ENCODE measurements at places on chromosomes 1 and 21.

DNA sequence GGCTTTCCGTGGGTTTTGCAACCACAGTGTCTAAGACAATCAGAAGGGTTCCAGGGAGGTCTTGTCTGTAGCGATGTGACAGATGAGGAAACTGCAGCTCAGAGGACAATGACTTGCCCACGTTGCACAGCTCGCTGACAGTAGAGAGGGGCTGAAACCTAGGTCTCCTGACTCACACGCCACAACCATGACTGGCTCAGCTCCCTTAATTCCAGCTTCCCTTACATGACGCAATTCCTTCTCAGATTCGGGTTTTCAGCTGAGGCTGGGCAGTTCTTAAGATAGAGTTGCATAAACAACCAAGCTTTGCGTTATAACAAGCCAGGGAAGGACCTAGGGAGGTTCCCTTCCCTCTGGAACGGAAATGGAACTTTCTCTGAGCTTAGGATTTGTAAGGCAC lies 36.3 kb downstream of the DHCR24 start:
- peak; percentile 27 for DNase-seq

DNA sequence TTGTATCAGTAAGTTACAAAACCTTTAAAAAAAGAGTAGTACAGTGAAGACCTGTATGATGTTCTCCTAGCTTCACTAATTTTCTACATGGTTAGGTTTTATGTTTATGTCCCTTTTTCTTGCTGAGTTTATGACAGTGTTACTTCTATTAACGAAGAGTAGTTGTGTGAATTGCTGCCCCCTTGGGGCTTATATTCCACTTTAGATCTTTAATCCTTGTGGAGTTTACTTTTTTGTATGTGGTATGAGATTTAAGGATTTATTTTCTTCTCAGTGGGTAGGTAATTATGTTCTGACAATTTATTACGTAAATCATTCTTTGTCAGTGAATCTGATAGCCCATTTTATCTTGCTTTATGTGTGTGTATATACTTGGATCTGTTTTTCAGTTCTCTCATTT lies 14.8 kb downstream of the KCTD3 start:
- DNase-seq = no peak

DNA sequence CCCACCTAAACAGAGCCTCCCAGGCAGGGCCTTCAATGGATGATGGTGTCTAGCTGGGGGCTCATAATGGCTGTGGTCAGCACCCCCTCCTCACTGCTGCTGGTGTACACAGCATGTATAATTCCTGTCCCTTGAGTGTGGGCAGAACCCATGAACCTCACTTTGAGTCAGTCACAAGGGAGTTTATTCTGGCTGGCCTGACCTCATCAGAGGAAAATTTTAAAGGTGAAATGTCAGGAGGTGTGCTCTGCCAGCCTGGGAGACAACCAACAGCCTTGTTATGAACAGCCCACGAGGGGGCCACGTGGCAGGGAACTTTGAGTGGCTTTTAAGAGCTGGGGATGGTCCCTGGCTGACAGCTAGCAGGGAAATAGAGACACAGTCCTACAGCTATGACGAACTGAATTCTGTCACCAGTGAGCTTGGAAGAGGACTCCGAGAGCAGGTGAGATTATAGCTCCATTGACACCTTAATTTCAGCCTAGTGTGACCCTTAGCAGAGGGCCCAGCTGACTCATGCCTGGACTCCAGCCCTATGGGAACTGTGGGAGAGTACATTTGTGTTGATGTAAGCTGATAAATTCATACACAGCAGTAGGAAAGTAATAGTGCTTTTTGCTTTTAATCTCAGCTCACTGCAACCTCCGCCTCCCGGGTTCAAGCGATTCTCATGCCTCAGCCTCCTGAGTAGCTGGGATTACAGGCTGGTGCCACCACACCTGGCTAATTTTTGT lies 73.5 kb upstream of the RUNX3 start:
- DNase-seq = no peak

- DNase-seq = no peak
These were observed 380.0 kb upstream of the ADGRL2 start for GRCh38 chr1:81420760-81421159.

GRCh38 chr1:201683397-201683796 lies 144.5 kb downstream of the NAV1 start:
- DNase-seq = no peak

DNA sequence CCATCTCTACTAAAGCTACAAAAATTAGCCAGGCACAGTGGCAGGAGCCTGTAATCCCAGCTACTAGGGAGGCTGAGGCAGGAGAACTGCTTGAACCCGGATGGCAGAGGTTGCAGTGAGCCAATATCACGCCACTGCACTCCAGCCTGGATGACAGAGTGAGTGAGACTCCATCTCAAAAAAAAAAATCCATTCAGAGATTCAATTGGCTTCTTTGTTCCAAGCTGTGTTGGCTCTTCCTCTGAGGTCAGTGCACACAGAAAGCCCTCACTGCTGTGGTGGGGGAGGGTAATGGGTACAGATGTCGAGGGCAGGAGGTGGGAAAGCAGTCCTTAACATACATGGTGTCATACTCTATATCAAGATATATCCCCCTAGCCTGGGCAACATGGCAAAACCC lies 14.7 kb downstream of the TIE1 start:
- DNase-seq = no peak

- DNase-seq = peak; percentile 46
These were observed 85.9 kb downstream of the TCP10L start for GRCh38 chr21:32499249-32500055.

DNA sequence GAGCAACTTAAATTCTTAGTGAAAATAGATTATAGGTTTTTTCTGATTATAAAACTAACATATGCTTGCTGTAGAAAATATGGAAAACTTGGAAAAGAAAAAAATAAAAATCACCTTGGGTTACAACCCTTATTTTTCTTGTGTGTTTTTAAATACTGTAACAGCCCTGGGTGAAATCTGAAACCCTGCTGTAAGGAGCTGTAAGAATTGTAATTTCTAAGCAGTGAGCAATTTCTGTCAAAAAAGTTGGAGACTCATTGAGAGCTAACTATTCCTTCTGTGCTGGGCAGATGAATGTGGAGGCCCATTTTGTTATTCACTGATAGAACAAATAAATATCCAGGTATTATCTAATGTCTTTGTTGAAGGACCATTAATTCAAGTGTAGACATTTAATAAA lies 42.6 kb downstream of the ADCY10 start:
- no peak for DNase-seq

DNA sequence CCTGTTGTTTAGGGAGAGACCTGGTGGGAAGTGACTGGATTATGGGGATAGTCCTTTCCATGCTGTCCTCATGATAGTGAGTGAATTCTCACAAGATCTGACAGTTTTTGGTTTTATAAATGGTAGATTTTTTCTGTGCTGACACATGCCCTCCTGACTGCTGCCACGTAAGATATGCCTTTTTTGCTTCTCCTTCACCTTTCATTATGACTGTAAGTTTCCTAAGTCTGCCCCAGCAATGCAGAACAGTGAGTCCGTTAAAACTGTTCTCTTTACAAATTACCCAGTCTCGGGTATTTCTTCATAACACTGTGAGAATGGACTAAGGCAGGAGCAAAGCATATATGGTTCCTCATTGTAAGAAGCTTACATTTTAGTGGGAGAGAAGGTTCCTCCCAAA lies 1727.2 kb downstream of the NCAM2 start:
- no peak for DNase-seq

DNA sequence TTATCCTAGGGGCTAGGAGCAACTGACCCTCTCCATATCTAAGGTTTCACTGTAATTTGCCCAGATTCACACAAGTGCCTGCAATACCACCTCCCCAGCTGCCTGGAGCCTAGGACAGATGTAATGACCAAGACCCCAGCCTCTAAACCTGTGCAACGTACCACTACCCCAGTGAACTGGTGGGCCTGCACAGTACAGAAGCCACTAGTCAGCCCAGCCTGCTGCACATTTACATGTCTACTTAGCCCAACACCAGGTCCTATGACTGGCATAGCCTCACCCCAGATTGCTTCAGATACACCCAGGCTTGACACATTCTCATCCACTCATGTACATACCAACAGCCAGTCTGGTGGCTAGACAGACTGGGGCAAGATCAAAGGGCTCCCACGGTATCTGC lies 1336.6 kb downstream of the BRINP3 start:
- DNase-seq = no peak

DNA sequence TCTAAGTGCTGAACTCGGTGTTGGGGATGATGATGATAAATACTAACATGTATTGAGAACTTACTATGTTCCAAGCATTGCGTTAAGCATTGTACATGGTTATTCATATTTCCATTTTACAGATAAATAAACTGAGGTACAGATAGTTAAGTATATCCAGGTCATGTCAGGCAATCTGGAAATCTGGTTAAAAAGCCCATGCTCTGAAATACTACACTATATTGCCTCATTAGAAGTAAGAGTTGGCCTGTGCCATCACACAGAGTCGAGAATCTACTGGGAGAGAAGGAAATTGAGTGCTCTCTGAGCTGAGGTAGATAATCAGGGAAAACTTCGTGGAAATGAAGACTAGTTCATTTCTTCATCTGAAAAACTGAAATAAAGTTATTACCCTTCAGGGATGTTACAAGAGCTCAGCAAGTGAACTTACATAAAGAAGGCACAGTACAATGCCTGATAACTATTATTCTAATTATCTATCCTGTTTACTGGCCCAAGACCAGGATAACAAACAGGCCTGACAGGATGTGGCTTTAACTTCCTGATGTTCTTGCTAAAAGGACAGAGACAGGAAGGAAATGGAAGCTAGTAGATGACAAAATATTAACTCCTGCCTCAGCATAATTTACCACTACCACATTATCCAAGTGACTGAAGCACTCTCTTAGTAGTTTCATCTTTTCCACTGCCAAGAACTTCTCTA lies 85.6 kb downstream of the EPS15 start:
- DNase-seq = peak; percentile 68

- DNase-seq = no peak
These were observed 53.2 kb upstream of the C1orf87 start for GRCh38 chr1:60126723-60127122.

GRCh38 chr21:35410123-35410522 lies 361.0 kb upstream of the RUNX1 start:
- DNase-seq = no peak

DNA sequence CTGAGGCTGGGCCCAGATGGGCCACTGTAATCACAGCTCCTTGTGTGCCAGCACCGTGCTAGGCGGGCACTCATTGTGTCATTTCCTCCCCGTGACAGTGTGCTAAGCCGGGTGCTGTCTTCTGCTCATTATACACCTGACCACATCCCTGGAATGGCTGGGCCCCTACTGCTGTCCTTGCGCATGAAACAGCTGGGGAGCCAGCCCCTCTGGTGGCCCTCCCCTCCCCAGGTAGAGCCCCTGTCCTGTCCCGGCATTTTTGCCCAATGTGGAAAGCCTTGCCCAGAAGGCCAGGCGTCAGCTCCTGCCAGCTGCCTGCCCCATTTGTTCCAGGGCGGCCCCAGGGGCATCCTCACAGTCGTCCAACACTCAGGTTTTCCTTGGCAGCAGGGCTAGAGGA lies 107.4 kb upstream of the CASZ1 start:
- DNase-seq = no peak

- no peak for DNase-seq
These were observed 12.4 kb downstream of the FBXO2 start for GRCh38 chr1:11641776-11642305.

DNA sequence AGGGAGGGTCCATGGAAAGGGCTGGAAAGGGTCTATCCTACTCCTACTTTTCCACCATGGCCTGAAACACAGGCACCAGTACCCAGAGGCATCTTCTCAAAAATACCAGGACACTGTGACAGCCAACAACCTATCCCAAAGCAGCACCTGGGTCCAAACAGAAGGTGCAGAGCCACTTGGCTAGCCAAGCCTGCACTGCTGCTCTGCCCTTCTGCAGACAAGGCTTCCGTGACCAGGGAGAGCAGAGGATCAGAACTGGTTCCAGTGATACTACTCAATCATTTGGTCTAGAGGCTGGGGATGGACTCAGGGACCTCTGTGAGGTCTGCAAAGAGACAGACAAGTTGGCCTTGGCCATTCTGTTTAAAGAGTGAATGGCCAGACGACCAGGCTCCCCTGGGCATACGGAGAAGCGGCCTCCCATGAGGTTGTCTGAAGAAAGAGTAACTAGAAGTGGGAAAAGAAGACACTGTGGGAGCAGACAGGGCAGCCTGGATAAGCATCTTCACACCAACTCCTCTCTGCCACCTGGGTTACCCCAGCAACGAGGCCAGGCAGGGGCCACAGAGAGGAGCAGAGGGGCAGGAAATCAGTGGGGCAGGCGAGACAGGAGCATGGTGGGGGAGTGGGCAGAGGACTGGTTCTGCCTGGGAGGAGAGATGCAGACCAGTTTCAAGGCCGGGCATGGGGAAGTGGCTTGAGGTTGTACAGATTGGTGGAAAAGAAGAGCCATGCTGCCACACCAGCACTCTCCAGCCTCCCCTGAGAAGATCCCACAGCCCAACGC lies 5.7 kb downstream of the KCNN3 start:
- no peak for DNase-seq

DNA sequence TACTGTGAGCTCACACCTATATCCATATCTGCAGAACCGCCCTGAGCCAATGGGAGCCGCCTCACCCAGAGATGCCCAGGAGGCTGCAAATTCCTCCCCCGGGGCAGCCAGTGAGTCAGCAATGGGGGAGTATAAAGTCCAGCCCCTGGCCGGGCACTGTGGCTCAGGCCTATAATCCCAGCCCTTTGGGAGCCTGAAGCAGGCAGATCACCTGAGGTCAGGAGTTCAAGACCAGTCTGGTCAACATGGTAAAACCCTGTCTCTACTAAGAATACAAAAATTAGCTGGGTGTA lies 5.0 kb upstream of the CLCNKB start:
- DNase-seq = no peak

GRCh38 chr1:2594641-2595131 lies 8.1 kb downstream of the PRXL2B start:
- DNase-seq = no peak

All from muscle of leg (tissue), 16 donors.